ENCODE measurements at places on chromosomes 7 and 10. TPM values are rescaled to one million over a fixed set of nuclear protein-coding genes. Genes with fewer than 3 reads are reported as not detected.

- DNase-seq: no peak
Measured at GRCh38 chr10:71978476-71978875, 14.3 kb downstream of the CHST3 start.

GRCh38 chr7:55549457-55549856 lies 22.8 kb downstream of the VOPP1 start:
- DNase-seq: no peak

DNA sequence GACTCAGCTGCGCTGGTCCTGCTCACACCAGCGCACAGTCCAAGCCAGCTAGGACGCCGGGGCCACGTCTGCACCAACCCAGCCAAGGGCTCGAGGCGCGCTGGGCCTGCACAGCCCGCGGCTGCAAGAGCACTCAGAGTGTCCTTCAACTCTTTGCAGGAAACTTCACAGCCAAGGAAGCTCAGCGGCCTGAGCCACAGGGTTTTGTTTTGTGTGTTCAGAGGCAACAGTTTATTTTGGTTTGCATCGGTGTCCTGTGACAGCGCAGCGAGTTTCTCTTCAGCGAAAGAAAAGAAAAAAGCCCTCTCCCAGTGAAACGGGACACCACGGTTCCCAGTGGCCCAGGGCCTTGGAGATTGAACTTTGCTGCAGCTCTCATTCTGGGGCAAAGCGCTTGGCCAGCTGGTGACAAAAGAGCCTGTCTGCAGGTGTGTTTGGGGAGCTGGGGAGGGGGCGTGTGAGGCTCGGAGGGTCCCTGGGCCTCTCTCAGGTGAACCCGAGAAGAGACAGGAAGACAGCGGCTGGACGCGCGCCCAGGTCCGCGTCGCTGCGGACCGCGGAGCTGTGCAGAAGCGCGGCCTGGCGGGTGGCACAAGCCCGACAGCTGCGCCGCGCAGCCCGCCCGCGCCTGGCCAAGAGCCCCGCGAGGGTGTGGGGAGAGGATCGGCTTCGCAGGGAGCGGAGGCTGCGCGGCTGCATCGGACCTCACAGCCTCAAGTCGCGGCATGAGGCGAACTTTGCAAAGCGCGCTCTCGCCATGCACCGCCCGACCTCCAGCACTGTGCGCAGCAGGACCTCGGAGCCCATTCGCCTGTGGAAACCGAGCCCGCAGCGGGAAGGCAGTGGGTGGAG lies 922 bp downstream of the CXCL12 start:
- no peak for DNase-seq

DNA sequence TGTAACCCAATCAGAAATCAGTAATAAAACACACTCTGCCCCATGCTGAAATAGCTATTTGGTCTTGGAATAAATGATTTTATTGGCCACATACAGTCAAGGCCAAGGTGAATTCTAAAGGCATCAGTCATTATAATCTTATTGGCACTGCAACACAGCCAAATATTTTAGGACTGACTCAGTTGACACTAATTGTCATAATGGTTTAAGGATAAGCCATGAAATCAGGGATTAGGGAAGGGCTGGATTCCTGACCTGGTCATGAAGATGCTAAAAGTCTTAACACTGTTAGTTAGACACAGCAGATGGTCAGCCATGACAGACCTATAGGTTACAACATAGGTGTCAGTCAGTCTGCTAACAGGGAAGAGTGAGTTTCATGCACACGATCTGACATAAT lies 330.3 kb upstream of the NPSR1 start:
- DNase-seq: no peak

The GPR15LG gene
- not detected for total RNA-seq

The PODXL gene
- total RNA-seq: 0.61 TPM
